ENCODE measurements at places on chromosomes 2 and 18.

- no peak for DNase-seq
These were observed 502.2 kb downstream of the NR4A2 start for GRCh38 chr2:155830351-155830750.

DNA sequence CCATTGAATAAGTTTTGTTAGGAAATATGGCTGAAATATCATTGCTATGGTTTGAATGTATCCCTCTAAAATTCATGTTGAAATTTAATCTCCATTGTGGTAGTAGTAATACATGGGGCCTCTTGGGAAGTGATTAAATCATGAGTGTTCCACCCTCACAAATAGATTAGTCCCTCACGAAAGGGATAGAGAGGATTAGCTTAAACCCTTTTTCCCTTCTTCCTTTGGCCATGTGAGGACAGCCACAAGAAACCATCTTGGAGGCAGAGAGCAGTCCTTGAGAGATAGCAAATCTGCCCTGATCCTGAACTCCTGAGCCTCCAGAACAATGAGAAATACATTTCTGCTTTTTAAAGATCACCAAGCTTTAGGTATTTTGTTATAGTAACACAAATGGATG is 274.2 kb downstream of the CDH19 start:
- no peak for DNase-seq

DNA sequence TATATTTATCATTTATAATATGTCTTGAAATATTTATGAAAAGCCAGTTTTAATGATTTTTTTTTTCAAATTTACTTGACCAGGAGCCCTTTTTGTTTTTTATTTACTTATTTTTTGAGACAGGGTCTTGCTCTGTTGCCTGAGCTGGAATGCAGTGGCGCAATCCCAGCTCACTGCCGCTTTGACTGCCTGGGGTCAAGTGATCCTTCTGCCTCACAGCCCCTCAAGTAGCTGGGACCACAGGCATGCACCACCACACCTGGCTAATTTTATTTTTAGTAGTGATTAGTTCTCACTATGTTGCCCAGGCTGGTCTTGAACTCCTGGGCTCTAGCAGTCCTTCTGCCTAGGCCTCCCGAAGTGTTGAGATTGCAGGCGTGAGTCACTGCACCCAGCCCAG is 5.7 kb downstream of the EPB41L5 start:
- no peak for DNase-seq

DNA sequence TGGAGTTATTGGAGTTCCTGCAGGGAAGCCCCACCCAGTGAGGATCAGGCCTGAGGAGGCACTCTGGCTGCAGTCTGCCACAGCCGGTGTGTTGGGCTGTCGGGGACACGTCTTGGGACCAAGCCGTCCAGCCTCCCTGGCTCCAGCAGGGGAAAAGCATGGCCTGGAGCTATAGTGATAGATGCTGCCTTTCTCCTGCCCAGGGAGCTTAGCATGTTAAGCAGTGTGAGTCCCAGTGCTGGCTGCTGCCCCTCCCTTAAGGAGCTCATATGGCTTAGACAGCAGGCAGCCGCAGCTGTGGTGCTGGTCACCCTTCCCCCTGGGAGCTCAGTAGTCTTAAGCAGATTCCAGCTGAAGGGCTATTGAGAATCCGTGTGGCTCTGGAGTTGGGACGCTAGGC is 78.9 kb downstream of the CERS6 start:
- no peak for DNase-seq

DNA sequence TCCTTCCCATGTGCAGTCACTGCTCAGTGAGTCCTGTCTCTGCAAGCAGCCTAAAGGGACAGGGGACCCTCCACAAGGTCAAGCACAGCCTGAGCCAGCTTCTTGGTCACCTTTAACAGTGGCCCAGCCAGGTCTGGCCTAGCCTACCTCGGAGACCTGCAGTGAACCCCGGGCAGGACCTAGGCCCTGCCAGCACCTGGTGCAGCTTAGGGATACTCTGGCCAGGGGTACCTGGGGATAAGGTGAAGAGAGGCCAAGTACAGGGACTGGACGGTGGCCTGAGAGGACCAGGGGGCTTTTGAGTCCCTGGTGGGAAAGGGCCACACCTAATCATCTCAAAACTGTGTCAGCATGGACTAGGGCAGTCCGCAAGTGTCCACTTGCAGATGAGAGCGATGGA is 67.8 kb downstream of the EMX1 start:
- no peak for DNase-seq

- peak; percentile 74 for DNase-seq
These were observed 125.9 kb downstream of the ACOXL start for GRCh38 chr2:110858135-110858725.

DNA sequence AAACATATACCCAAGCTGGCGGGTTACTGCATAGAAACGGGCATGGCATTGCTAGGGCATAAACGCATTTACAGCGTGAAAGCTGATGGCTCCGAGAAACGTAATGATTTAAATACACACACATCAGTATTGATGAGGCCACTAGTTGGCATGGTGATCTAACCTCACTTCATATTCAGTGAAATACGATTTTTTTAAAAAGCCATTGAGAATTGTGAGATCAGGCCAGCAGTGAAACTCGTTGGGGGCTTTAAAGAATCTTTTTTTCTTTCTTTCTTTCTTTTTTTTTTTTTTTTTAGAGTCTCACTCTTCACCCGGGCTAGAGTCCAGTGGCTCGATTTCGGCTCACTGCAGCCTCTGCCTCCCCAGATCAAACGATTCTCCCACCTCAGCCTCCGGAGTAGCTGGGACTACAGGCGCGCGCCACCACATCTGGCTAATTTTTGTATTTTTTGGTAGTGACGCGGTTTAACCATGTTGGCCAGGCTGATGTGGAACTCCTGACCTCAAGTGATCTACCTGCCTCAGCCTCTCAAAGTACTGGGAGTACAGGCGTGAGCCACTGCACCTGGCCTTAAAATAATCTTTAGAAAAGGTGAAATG is 2.4 kb upstream of the SMAD7 start:
- DNase-seq, result peak; percentile 70

- no peak for DNase-seq
These were observed 64.7 kb upstream of the SLC8A1 start for GRCh38 chr2:40516604-40517003.

DNA sequence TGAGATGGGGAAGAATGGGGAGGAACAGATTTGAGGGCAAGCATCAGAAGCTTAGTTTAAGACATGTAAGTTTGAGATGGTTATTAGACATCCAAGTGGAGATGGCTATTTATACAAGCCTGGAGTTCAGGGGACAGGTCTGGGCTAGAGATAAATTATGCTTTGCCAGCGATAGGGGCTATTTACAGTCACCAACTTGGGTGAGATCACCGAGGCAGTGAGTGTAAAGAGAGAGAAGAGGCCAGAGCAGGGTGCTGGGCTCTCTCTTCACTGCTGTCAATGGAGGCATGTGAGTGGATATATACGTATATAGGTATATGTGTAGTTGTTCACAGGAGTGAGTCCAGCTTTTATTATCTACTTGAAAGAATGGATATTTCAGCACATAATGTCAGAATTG is 81.0 kb downstream of the QPCT start:
- no peak for DNase-seq

GRCh38 chr2:216590780-216591179 is 42.4 kb upstream of the IGFBP2 start:
- DNase-seq, result no peak

DNA sequence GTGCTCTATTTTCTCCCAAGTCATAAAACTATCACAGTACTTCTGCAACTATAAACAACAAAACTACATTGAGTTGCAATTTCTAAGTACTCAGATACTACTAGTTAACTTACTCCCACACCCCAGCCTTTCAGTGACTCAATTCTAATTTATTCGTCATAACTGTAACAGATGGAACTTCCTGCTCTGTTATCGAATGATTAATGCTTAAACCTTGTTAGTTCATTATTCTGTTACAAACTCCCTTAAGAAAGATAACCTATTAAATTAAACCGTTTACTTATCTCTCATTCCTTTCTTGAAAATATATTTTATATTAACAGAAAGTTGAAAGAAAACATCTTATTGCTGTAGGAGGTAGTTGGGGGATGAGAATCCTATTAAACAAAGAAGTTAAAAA is 17.0 kb downstream of the TNFAIP6 start:
- DNase-seq, result no peak

- no peak for DNase-seq
These were observed 68.6 kb downstream of the FHOD3 start for GRCh38 chr18:36365836-36366775.

DNA sequence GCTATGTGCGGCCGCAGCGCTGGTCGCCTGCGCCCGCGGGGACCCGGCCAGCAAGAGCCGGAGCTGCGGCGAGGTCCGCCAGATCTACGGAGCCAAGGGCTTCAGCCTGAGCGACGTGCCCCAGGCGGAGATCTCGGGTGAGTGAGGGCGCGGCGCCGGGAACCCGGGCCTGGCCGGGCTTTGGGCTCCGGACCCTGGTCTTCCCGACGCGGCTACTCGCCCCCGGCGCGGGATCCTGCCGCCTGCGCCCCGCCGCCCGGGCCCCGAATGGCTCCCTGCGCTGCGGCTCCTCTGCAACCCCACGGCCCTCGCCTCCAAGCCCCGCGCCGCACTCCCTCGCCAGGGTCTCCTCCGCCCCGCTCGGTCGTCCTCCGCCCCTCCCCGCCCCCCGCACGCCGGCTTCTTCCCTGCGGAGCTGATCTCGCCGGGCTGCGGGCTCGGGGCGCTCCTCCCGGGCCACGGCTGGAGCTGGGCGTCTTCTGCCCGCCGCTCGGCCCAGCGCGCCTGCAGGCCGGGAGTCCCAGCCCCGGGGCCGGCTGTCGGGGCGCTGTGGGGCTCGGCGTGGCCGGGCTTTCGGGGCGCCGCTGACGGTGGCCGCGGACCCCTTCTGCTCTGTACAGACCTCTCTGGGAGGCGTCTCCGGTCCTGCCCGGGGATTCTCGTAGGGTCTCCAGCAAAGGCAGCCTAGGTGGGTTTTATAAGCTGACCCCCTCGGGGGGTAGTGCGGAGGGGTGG is 652 bp downstream of the GPC1 start:
- DNase-seq, result no peak

GRCh38 chr2:213696442-213696841 is 412.2 kb downstream of the SPAG16 start:
- DNase-seq, result no peak

DNA sequence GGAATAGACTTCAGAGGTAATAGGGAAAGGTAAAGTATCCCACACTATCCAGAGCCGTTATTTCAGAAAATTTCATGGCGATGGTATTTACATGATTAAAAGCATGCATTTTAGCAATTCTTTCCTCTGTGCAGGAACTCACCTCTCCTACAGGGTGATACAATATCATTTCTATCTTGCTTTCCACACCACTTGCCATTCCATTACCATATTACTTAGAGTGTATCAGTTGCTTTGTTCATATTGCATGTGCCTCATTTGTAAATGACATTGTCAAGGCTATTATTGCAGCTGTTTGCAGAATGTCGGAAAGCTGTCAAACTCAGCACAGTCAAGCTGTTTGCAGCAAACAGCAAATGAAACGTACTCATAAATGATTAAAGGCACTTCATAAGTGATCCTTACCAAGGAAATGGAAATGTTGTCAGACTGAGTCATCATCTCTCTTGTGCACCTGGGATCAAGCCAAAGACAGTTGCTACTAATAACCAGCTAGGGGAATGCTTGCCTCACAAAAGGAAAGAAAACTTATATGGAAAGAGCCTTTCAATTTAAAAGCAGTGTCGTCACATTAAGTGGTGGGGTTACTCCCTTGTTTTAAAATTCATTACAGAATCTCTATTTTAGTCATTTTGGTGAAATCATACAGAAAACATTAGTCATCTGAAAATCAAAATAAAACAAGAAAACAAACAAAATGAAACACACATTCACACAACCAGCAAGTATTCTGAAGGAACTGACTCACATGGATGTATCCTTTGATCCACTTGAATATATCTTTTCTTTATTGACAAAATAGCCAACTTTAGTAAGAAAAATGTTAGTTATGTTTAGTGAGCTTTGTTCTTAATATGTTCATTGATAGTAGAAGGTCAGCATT is 1064.1 kb upstream of the CNTNAP5 start:
- DNase-seq, result no peak

- DNase-seq, result no peak
These were observed 16.2 kb downstream of the IL18RAP start for GRCh38 chr2:102439065-102439695.

DNA sequence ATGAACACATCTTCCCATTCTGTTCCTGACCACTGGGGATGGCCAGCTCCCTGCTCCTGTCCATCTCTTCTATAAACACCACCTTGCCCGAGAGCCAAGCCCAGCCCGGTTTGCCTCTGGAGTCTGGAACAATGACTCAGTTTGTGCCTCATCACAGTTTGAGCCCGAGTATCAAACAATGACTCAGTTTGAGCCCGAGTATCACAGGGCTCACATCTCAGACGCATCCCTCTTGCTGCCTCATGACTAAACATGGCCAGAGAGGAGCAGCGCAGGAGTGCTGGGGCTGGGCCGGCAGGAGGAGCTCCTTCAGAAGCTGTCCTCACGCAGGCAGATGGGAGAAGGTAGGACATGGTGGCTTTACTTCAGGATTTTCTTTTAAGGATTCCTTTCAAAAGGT is 68.7 kb downstream of the PXDN start:
- DNase-seq, result no peak

- DNase-seq, result no peak
These were observed 26.8 kb upstream of the SLC9A2 start for GRCh38 chr2:102592601-102593000.

DNA sequence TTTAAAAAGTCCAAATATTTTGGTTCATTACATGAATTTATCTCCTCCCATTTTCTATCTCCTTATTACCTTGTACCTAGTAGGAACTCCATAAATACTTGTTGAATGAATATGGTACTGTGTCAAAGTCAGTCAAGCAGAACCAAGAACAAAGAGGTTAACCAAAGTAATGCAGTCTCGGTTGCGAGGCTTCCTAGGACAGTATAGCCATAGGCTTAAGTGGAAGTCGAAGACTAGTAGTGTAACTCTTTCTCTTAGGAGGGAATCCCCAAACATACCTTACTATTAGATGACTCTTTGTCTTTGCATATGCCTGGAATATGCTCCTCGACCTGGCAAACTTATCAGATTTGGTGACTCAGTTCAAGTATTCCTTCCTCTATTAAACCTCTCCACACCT is 4.8 kb downstream of the LIPT1 start:
- DNase-seq, result no peak

DNA sequence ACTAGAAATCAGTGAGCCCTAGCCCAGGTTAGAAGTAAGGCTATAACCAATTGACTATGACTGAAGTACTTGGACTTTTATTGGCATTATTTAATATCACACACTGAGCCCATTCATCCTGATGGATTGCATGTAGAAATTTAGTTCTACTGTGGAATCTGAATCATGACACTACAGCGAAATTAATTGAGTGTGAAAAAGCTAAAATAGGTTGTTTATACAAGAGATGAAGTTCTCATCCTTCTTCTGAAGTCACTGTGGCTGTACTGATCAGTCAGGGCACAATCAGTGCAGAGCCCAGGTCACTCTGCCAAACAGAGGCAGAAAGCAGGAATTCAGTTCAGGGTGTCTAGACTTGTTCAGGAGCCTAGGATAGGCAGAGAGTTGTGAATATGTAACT is 158.9 kb downstream of the BABAM2 start:
- DNase-seq, result no peak

GRCh38 chr2:60735496-60736250 is 20.4 kb upstream of the PAPOLG start:
- peak; percentile 1 for DNase-seq

DNA sequence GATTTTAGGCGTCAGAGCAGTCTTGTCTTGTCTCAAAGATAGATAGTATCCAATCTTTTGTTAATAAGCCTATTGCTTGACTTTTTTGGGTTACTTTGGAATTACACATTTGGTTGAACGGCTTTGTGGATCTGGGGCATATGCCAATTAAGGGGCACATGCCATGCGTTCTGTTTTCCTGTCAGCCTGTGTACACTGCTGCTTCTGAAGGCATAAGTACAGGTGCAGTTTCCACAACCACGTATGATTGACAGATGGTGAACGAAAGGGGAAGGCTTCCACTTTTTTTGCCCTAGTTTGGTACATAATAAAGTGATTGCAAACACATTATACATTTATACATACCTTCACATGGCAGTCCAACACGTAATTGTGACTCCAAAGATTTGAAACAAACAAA is 102.3 kb downstream of the RAPH1 start:
- no peak for DNase-seq
